Activated naive CD8-positive, alpha-beta T cell treated with anti-CD3 and anti-CD28 coated beads, Interleukin-2, amount 50 U/mL, for 16 hours (primary cell): ENCODE measurements at places on chromosomes 1 and 21.

DNA sequence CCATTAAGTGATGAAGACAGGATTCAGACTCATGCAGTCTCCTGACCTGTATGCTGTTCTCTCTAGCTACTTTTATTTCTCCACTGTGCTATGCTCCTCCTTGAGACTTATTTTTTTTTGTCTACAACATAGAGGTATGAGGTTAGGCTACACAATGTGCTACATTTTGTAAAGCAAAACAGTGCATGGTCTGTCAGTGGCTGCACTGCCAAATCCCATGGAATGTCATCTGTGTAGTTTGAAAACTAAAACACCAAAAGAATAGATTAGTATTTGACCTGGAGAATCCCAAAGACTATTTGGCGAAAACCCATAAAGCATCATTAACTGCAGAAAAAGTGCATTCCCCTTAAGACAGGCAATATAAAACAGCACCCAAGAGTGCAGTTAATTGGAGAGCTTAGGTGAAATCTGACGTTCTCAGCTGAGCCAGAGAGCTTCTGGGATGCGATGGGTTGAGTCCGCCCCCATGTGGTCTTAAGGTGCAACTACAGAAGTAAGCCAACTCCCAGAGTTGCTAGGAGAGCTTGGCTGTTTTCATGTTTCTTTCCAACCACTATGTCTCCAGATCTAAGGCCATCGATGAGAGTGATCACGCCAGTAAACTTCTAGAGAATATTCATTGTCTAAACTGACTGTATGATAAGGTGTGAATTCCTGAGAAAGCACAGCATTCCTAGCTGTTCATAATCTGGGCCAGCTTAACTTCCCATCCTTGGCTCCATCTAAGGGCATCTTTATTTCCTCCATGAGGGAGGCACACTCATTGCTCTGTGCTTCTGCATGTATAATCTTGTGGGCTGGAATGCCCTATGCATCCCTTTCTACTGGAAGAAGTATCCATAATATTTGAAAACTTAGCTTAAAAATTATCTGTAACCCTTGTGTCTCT, 20.7 kb upstream of the CYP2J2 start:
- DNase-seq, result no peak

DNA sequence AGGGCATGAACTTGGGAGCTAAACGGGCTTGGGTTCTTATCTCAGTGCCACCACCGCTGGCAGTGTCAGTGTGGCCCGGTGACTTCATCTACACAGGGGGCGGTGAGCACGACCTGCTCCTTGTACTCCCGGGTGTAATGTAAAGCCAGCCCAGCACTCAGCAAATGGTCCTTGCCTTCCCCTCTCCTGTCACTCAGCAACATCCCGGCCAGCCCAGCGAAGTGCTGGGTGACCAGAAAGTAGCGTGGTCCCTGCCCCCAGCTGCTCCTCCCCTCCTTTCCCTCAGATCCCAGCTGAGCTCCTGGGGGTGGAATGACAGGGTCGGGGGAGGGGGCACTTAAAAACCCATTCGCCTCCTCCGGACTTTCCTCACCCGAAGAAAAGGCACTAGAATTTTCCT, 7.2 kb downstream of the KCNN3 start:
- DNase-seq, result no peak

DNA sequence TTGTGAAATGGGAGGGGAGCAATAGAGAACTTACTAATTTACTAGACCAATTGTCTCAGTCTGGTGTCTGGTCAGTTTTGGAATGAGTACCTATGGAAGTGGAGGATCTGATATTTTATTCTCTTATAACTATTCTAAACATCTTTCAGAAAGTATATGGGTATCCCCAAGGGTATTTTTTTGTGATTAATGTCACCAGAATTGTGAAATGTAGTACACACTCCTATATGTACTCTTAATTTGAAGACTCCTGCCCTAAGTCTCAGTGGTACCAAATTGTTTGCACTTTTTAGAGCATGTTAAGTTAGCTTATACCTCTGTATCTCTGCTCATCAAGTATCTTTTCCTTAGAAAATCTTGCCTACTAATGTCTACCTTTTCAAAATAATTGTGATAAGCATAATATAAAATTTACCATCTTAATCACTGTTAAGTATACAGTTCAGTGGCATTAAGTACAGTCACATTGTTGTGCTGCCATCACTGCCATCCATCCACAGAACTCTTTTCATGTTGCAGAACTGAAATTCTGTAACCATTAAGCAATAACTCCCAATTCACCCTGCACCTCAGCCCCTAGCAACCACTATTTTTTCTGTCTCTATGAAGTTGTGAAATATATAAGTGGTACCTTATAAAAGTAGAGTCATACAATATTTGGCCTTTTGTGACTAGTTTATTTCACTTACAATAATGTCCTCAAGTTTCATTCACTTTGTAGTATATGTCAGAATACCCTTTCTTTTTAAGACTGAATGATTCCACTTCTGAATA, 40.5 kb downstream of the SLC30A7 start:
- DNase-seq, result no peak

DNA sequence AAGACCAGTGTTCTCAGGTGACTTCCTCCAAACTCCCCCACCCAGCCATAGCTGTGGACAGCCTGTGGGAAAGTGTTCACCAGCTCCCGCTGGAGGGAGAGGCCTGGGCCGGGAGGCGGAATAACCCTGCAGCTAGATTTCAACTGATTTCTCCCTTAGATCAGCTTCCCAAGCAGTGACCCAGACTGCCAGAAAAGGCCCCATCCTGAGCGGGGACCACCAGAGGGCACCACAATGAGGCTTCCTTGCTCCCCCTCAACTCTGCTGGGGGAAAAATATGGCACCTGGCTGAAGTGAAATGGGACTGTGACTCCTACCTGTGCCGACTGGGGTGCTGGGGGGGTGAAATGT, 50.8 kb downstream of the RHBG start:
- no peak for DNase-seq

GRCh38 chr1:151837197-151837596, 2.4 kb downstream of the C2CD4D start:
- DNase-seq, result no peak

DNA sequence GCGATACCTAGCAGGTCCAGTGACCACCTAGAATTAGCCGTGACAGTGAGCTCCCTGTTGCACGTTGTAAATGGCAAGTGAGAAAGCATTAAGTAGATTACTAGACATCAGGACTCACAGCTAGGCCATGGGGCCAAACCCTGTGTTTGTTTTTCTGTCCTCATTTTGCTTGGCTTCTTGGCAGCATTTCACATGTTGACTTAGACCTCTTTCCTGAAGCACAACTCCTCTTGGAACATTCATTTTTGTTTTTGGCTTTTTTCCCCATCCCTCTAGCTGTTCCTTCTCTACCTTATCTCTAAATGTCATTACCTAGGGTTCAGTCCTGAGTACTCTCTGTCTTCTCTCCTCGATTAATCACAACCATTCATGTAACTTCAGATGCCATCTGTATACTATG, 16.9 kb upstream of the PTPN14 start:
- no peak for DNase-seq

DNA sequence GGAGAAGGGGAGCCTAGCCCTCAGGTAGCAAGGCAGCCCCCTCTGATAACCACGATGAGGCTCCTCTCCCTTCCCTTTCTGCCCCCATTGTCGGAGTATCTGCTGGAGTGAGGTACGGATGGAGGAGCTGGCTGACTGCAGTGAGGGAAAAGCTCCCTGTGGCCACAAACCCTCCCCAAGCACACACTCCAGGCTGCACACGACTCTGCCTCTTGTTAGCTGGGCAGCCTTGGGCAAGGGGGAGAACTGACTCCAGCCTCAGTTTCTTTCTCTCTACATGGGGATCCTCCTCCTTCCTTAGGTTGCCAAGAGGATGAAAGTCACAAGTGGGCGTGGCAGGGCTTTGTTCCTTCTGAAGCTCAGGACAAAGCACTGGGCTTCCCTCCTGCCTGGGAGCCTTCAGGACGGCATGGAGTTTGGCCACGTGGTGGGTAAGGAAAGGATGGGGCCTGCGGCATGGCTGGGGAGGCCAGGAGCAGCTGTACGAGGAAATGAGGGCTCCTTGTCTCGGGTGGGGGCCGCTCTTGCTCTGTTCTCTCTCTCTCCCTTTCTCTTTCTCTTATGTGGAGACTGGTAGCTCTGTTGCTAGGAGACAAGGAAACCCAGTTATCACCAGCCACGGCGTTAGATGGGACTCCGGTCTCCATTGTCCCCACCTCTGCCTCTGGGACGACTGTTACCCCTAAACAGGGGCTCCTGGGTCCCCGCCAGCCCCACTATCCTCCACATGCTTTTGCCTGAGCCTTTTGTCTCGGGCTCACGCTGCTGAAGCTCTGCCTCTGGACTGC, 39.7 kb downstream of the LRP8 start:
- no peak for DNase-seq

GRCh38 chr1:67555461-67556296, 125.5 kb upstream of the SERBP1 start:
- no peak for DNase-seq

DNA sequence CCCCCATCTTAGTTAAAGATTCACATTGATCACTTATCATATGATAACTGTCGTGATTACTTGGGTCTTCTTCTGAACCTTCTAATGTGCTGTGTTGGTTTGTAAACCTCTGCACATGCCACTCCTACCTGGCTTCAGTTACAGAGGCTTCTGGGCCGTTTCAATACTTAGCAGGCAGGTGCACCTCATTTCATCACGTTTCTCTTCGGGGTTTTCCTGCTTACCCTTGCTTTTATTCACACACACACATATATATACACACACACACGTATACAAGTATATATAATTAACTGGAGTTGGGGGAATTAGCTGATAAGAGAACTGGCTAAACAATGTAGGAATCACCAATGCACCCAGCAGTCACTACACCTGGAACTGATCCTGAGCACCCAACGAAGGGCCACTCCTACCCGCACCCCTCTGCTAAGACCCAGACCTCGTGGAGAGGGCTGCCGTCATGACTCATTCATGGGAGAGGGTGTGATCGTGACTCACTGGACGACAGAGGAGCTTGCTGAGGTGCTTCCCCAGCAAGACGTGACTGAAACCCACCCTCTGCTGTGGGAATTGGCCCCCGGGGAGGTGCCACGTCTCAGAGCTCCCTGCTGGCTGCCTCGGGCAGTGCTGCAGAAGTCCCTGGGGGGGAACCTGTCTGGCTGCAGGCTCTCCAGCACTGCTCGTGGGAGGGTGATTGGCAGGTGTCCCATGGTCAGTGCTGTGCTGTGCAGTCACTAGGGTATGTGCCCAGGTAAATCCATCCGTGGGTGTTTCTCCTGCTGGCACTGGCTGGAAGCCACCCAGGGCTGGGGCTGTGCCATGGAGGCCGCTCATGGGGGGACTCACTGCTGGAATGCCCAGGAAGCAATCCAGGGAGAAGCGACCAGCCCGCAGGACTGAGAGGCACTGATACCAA, 166.6 kb downstream of the DYRK1A start:
- no peak for DNase-seq

DNA sequence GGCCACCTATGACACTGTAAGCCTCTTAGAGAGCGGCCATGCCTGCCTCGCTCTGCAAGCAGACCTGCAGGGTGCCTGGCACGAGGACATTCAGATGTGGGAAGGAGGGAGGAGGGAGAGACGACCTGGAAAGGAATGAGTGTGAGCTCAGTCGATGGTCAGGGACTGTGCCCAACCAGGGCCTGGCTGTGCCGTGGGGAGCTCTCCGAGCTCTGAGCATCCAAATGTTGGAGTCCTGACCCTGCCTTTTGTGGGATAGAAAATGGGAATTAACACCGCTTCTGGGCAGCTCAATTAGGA, 7.3 kb downstream of the CSTB start:
- DNase-seq, result no peak

DNA sequence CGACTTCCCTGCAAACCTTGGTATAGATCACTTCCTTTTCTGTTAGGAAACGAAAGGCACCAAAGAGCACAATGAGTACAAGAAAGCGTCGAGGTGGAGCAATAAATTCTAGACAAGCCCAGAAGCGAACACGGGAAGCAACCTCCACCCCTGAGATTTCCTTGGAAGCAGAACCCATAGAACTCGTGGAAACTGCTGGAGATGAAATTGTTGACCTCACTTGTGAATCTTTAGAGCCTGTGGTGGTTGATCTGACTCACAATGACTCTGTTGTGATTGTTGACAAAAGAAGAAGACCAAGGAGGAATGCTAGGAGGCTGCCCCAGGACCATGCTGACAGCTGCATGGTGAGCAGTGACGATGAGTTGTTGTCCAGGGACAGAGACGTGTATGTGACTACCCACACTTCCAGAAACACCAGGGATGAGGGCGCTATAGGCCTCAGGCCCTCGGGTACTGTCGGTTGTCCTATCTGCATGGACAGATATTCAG, 18.5 kb downstream of the FAM89A start:
- DNase-seq, result no peak

GRCh38 chr1:157155658-157156057, 17.5 kb upstream of the ETV3 start:
- no peak for DNase-seq

DNA sequence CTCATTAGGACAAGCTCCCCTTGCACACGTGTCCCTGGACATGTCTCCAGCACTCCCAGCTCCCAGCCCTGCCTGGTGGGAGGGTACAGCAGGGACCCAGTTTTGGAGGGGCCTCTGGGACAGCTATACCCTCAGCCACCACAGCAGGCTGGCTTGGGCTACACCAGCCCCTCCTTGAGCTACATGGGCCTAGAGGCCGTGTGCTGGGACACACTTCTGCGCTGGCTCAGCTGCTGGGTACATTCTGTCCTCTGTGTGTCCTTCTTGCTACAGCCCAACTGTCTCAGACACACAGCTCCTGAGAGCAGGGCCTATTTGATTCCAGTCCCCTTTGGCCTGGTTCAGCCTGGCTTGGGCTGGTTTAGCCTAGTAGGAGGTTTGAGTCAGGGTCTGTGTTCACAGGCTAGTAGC, 26.7 kb downstream of the DMAP1 start:
- no peak for DNase-seq

- DNase-seq, result no peak
Observed at GRCh38 chr1:112927462-112927990, 28.5 kb downstream of the SLC16A1 start.

- DNase-seq, result no peak
Observed at GRCh38 chr21:45864436-45864835, 117.1 kb upstream of the COL6A1 start.

- no peak for DNase-seq
Observed at GRCh38 chr1:42741706-42742105, 1.7 kb upstream of the CLDN19 start.

GRCh38 chr1:76640092-76640491, 227.2 kb upstream of the ST6GALNAC5 start:
- no peak for DNase-seq

- DNase-seq, result no peak
Observed at GRCh38 chr1:12305377-12305776, 75.5 kb downstream of the VPS13D start.

- DNase-seq, result no peak
Observed at GRCh38 chr1:85078903-85079302, 30.6 kb upstream of the MCOLN3 start.
